Fibroblast of upper back skin (primary cell): ENCODE measurements at places on chromosomes 6 and 20.

DNA sequence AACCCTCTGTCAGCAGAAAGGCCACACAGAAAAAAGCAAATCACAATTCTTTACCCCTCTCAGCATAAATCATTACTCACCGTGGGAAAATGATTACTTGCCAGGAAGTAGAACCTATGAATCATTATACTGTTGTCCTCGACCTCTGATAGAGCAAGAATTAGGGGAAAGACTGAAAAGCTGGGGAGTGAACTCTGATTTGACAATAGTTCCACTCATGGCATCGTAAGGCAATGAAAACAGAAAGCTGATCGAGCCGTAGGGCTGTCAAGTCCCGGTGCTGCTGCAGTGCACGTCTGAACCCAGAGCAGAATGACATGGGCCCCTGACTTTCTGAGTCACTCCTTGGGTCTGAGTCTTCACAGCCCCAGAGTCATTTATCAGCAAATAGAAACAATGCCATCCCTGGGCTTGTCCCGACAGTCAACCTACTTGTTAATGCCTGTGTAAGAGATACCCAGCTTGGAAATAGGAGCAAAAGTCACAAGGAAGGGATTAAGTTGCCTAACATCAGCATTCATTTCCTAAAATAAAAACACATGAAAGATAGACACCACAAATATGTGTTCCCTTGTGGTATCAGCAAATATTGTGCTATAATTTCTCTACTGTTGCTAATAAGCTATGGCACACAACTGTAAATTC lies 224.8 kb upstream of the MARCKS start:
- peak; percentile 96 for DNase-seq

DNA sequence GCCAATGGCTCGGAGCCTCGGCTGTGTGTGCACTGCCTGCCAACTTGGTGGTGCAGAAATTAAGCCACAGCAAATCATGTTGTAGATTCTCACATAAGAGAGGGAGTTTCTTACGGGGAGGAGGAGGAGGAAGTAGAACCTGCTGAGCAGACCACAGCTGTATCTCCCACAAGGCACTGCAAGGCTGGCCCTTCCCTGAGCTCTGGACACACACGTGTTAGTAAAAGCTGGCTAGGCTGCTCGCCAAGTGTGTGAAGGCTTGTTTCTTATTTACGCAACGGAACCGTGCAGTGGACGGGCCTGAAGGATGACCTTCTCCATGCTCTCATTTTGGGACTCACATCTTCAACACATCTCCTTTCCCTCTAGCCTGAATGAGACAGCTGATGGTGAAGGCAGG lies 15.7 kb upstream of the QKI start:
- no peak for DNase-seq

DNA sequence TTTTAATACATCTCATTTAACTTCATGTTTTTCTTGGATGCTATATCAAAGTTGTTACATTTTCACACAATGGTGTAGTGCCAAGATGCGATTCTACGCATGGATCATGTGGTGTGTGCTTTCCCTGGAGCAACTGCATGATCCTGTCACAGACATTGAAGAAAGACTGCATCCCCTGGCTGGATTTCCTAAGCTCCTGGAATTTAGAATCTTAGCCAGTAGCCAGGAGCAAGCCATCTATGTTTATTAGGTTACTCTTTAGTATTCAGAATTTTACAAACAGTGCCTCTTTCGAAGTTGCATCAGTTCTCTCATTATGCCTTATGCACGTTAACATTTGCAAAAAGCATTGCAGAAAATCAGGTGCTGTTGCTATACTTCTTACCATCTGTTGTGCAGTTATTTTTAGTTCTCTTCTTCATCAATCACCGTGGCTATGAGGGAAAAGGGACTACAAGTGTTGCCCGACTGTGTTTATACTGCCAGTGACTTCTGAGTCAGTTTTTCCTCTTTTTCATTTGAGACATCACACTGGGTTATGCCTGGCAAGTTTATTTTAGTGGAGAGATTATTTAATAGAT lies 584.2 kb downstream of the BCKDHB start:
- DNase-seq: peak; percentile 31

- DNase-seq: peak; percentile 70
Observed at GRCh38 chr6:16764188-16764950, 3.1 kb upstream of the ATXN1 start.

- no peak for DNase-seq
Observed at GRCh38 chr20:56362833-56363413, 4.1 kb downstream of the FAM210B start.

- no peak for DNase-seq
Observed at GRCh38 chr6:169811521-169812256, 60.3 kb downstream of the ERMARD start.

- DNase-seq: no peak
Observed at GRCh38 chr20:58331961-58332551, 22.5 kb downstream of the RAB22A start.

DNA sequence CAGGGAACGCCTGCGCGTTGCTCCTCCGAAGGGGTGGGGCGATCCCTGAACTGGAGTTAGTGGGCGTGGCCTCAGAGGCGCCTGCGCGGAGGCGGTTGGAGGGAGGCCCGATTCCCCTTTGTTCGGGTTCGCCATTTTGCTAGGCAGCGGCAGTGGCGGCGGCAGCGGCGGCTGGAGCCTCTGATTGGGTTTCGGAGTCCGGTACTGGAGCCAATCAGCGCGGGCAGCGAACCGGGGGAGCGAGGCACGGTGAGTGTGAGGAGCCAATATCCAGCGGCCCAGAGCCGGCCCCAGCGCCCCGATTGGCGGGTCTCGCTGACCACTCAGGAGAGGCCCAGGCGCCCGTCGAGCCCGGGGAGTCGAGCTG lies at the start of gene NFYA:
Gene NFYA (plus strand): TSS at position 139 of the 367 bp plus-strand sequence. CDS start 6,116 bp downstream, outside the sequence.
- no peak for DNase-seq

DNA sequence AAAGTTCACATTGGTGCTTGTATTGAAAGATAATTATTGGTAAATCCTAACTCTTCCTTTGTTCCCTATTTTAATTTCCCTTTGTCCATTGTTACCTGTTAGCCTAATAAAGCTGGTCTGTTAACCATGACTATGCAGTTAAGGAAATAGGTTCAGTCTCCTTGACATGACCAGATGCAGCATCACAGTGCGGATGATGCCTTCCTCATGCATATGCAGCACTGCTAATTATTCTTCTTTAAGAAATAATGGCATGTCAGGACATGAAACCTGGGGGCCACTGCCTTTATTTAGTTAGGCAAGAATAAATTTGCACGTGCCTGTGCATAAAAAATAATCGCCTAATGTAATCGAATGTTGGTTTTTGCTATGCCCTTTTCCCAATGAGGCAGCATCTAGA lies 16.5 kb downstream of the PBOV1 start:
- DNase-seq: no peak

GRCh38 chr6:144321839-144322591 lies 36.9 kb downstream of the UTRN start:
- peak; percentile 55 for DNase-seq

DNA sequence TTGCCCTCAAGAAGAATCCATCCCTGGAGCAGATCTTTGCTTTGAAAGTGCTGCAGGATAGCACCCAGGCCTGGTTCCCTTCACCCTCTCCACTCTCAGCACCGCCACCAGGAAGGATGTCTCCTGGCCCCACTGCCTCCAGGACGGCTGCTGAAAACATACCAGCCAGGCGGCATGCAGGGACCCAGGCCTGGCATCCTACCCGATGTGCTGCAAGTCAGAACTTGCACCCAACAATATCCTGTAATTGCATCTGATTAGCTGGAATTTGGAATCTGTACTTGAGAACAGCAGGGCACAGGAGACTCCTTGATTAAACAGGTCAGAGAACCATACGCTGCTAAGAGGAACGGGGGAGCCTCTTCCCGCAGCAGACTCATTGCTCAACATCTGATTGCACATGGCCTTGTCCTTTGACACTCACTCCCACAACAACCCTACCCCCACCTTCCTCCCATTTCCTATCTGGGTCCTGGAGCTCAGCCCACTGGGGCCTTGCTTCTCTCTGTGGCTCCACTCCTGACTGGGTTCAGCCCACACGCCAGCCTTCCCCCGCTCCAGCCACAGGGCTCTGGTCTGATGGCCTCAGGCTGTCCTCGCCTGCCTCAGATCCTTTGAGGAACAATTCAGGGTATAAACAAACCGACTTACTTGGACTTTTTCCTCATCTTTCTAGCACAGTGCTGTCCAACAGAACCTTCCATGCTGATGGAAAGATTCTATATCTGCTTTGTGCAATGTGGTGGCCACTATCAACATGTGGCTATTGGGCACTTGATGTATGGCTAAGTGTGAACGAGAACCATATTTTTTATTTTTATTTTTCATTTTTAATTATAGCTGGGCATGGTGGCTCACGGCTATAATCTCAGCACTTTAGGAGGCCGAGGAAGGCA lies 78.0 kb downstream of the FGD2 start:
- DNase-seq: peak; percentile 66

GRCh38 chr6:75619230-75619899 lies 17.7 kb downstream of the SENP6 start:
- no peak for DNase-seq

GRCh38 chr6:118283766-118284165 lies 264.3 kb upstream of the PLN start:
- DNase-seq: peak; percentile 68

GRCh38 chr6:44037847-44038542 lies 89.3 kb downstream of the MRPL14 start:
- DNase-seq: no peak

GRCh38 chr6:84920021-84920420 lies 155.6 kb upstream of the TBX18 start:
- peak; percentile 75 for DNase-seq

DNA sequence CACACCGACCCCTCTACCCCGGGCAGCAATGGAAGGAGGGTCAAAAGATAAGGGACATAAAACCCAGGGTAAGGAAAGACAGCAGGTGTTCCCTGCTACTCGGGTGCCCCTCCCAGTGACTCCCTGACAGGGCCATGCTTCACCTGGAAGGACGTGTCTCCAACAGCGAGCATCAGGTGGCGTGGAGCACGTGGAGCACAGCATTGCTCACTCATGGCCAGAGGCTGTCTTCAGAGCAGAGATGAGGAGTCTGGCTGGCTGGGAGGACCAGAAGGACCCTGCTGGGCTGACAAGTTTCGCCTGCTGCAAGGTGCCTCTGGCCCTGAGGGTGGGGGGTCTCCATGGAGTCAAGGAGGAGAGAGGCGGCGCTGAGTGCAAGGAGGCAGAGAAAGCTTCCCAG lies 15.3 kb upstream of the CDH22 start:
- DNase-seq: no peak

DNA sequence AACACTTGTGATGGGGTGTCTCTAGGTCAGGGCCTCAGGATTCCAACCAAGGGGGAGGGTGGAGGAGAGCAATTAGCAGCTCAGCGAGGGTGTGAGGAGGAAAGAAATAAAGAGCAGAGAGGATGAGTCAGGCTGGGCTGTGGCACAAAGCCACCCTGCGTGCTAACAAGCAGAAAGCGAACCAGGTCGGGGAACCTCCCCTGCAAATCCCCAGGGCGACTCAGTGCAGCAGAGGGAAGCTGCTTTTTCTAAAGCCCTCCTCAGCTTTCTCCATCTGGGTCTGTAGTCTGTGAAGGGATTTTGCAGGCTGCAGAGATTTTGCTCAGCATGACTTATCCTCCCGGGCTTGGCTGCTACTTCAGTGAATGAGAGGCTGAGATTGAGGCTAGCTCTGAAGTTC lies 6.6 kb upstream of the SPO11 start:
- peak; percentile 17 for DNase-seq

DNA sequence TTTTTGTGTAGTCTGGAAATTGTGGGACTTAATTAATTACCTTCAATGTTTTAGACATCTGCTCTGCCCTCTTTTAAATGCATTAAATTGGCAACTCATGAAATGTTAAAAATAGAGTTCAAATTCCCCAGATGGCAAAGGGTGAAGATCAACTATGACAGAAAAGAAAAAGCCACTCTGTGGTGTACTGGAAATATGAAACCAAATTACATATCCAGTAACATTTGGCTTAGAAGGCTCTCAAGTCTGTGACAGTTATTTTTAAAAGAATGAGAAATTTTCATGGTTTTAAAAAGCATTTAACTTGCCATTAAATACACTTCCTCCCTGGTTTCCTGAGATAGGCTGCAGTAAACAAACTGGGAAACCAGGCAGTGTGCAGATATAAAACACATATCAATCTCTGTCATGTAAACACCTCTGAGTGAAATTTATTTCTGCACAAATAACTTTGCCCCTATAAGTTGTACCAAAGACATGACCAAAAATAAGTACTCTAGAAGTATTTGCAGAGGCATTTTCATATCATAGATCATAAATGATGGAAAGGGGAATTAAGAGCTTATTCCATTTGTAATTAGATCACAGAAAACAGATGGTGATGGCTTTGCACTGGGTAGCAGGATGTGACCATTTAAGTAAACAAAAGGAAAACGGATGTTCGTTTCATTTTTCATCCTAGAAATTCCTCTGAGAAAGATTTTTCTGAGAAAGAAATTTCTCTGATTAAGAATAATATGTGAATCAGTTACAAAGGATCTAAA lies 360.1 kb downstream of the SAMD5 start:
- DNase-seq: peak; percentile 21

GRCh38 chr6:143803769-143804568 lies 39.2 kb upstream of the LTV1 start:
- DNase-seq: no peak

DNA sequence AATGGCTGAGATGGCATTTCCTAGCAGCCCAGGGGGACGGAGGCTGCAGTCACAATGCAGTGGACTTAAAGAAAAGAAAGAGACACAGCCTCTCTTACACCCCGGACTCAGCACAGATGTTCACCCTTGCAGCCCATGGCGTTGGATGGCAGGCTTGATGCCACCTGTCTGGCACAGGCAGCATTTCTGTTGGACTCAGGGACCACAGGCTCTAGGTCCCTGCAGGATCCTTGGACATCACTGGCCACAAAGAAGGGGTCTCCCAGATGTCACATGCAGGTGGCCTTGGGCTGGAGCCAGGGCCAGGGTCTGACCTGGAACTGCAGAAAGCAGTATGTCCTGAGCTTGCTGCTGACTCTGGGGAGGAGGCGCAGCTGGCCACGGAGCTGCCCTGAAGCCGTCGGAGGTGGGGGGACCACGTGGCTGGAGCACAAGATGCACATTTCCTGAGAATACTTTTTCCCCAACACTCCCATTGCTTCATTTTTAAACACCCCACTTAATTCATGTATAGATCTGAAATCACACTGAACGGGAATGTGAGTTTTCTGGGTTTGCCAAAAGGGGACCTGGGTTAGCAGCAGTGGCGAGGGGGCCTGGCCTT lies 102.3 kb upstream of the SULF2 start:
- no peak for DNase-seq
